ENCODE measurements at places on chromosomes 16 and 17.

DNA sequence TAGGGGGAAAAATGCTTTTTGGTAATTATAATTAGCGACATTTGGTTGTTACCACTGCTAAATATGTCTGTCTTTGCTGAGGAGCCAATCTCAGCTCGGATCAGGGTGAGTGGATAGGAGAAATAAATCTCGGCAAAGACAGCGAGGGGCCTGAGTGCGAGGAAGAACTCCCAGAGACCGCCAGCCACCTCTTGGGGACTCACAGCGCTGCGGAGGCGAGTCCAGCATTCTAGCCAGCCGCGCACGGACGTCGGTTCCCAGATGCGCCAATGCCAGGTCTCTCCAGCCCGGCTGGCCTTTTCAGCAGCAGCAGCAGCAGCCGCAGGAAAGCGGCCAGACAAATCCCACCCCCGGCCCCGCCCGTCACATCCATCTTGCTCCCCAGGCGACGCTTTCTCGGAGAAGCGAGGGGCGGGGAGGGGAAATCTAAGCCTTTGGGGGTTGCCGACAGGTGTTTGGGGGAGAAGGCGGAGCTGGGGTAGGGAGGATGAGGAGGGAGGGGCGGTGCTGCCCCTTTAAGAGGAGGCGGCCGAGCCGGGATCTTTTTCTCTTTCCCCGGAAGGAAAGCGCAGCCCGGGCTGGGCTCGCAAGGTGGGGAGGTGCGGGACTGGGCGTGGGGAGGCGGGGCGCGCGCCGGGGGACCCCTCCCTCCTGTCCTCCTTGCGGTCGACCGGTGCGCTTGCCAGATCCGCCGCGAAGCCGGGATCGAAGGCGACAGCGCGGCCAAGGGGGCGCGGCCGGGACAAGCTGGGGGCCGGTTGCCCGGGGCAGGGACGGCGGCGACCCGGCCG, at the start of gene ITGA3:
ITGA3 (plus strand) TSS at position 685 of the 791 bp plus-strand sequence. CDS start 330 bp downstream, outside the sequence.
- peak; percentile 67 for DNase-seq

DNA sequence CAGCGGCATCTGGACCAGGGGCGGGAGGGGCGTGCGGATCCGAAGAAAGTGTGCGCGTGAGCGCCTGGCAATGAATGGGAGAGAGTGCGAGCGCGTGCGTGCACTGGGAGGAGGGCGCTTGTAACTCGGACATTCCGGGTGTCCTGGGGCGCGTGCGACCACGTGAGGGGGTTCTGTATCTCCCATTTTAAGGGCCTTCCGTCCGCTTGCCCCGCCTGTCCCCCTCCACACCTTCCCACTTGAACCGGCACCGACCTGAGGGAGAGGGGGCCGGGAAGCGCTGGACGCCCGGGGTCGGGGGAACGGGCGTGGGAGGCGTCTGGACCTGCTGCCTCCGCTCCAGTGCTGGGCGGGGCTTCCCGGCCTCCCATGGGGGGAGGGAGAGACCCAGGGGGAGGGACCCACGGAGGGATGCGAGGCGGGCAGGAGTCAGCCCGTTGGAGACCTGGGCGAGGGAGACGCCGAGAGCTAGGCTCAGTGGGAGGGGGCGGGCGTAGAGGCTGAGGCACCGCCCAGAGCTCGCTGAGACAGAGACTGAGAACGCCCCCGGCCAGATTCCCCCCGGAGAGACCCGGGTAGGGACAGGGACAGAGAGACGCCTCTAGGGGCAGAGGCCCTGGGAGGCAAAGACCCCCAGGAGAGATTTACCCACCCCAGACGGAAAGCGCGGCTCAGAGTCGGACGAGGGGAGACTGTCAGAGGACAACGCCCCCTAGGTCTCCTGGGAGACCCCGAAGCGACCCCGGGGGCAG, at the start of gene KREMEN2:
KREMEN2 (plus strand) TSS at position 553 of the 752 bp plus-strand sequence. CDS start 246 bp downstream, outside the sequence.
- DNase-seq, result peak; percentile 19

DNA sequence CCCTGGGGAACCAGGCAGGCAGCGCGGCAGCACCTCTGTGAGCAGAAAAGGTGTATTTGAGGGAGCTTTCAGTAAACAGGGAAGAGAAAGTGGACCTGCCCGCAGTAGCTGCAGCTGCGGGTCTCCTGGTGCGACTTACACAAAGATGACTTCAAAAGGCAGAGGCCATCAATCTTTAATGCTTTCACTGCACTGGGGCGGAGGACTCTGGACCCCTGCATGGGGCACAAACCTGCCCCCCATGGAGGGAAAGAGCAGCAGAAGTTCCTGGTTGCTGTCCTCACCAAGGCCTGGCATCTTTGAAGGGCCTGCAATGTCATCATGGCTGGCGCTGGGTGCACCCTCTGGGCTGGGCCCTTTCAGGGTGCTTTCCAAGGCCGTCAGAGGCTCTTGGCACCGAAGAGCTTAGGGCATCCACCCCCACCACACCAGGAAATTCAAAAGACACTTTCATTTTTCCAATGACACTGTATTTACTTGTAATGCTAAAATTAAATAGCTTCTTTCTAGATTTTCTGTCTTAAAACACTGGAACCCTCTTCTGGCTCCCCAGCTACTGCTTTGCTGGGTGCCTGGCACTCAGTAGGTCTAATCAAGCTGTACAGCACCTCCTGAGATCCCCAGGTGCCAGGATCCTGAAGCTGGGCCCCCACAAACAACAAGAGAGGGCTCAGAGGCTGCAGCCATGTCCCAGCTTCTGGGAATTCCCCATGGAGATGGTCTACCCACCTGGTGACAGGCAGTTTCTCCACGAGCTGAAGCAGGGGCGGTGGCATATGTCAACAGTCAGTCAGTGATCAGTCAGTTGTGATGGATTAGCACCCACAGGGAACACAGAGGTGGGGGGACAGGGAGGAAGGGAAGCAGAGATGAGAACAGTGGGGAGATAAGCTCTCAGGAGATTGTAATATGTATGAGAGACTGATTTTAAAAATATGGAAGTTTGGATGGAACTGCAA, 2.1 kb upstream of the CACNG1 start:
- no peak for DNase-seq

DNA sequence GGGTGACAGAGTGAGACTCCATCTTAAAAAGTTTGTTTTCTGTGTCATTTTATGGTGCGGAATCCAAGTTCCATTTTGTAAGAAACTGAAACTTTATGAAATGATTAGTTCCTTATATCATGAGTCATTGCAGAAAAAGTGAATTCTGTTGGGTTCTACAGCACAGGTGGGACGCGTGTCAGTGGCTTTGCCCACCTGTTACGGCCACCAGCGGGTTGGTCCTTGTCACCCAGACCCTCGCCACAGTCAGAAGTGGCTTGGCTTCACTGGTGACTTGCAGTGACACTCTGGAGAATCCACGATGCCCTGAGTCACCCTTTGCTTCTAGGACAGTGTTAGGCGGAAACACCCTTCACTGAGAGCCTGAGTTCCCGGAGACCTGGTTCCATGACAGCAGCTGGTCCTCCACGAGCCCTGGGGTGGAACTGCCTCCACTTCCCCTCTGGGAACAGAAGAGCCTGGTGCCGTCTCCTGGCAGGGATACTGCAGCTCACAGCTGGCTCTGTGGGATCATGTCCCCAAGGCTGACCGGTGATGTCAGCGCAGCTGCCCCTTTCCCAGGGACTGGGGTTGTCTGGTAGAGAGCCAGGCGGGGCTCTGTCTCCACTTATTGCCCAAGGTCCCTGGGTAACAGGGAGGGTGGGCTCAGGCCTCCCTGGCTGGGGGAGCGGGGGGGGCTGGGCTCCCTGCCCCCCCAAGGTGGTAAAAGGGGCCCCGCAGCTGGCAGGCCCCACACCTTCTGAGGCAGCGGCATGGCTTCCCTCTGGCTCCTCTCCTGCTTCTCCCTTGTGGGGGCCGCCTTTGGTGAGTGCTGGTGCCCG, at the start of gene CTRB1:
CTRB1 (plus strand) TSS at position 733 of the 821 bp plus-strand sequence; CDS start at position 753, 20 bp downstream.
- no peak for DNase-seq

- DNase-seq, result no peak
Measured at GRCh38 chr17:83010206-83011200, 68.9 kb upstream of the METRNL start.

DNA sequence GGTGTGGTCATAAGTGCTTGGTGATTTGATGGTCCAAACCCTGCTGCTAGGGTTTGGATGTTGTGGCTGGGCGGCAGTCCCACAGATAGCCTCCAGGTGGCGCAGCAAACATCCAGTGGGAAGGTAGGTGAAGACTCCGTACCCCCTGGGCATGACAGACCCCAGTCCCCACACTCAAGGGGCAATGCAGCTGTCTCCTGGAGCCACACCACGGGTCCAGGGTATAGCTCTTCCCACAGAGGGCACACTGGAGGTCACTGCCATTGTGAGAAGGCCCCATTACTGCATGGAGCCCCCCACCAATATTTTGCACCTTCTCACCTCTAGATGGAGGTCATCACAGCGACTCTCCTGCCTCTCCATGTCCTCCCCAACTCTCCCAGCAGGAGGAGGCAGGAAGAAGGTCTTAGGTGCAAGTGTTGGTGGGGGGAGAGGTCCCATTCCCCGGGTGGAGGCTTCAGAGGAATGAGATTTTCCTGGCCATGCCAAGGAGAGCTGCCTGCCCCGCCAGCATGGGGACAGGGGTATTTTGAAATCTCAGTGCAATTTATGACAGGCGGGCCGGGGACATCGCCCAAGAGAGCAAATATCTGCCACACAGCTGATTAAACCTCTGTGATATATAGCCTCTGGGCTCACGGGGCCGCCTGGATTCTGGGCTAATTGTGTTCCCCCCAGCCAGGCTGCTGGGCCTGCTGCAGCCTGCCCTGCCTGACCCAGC, 17.1 kb upstream of the C17orf113 start:
- DNase-seq, result peak; percentile 53

GRCh38 chr16:5000573-5001001, 33.1 kb downstream of the NAGPA start:
- no peak for DNase-seq

DNA sequence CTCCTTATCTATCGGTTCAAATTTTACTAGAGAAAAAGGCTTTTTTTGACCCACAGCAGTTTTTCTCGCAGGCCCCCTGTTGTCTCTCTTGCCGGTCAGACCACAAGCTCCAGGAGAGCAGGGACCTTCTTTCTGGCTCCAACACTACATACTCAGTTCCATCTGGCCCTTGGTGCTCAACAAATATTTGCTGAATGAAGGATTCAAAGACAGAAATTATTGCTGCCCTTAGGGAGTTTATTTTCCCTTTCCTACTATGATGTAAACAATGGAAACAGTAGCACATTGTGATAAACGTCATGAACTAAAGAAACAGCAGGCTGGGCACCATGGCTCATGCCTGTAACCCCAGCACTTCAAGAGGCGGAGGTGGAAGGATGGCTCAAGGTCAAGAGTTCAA, 59.0 kb upstream of the ATP2A3 start:
- no peak for DNase-seq

DNA sequence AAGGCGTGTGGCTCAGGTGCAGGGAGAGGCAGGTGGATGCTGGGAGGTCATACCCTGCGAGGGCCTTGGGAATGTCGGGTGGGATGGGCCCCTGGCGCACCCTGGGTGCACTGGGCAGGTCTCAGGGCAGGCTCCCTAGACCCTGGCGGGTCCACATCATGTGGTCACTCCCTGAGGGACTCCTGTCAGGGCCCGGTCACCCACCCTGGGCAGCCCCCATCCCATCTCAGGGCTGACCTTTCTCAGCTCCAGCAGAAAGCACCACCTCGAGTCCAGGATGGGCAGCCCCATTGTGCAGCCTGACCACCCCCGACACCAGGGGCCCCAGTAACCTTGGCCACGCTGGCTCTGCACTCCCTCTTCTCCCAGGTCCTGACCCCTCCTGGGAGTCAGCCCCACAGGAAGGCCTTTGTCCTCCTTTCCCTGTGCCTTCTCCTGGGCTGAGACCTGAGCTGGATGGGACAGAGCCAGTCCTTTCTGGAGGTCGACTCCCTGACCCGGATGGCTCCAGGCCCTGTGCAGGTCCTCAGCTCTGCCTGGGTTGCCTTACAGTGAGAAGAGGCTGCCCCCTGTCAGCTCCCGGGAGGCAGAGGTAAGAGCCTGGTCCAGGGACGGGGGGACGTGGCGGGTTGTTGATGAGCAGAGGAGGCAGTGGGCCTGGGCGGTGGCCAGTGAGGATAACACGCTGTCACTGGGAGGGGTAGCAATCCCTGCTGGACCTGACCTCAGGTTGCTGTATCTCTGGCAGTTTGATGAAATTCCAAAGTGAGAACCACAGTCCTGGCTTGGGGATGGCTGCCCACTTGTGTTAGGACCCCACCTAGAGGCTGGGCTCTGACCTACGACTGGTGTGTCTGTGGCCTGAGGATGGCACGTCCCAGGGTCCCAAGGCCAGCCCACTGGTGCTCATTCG, 77.9 kb downstream of the GOSR1 start:
- no peak for DNase-seq

- no peak for DNase-seq
Measured at GRCh38 chr16:88904676-88905365, 38.4 kb upstream of the PABPN1L start.

GRCh38 chr16:83409347-83409746, 398.4 kb upstream of the HSBP1 start:
- DNase-seq, result no peak

DNA sequence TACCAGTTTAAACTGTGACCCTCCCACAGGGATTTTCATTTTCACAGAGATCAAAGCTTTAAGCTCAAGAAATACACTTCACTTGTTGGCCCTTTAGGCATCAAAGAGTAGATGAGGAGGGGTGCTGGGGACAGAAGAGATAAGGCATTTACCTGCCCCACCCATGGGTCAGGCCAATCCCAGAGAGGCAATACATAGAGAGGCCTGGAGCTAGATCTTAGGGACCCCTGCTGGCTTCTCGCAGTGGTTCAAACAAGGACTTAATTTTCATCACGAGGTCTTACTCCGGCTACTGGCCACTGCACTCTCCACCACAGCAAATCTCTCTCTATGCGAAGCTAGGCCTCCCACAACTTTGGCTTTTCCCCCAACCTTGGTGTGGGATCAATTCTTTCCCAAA, 46.6 kb downstream of the NOG start:
- DNase-seq, result no peak

GRCh38 chr17:83083368-83084201, 4.2 kb downstream of the METRNL start:
- DNase-seq, result peak; percentile 50

DNA sequence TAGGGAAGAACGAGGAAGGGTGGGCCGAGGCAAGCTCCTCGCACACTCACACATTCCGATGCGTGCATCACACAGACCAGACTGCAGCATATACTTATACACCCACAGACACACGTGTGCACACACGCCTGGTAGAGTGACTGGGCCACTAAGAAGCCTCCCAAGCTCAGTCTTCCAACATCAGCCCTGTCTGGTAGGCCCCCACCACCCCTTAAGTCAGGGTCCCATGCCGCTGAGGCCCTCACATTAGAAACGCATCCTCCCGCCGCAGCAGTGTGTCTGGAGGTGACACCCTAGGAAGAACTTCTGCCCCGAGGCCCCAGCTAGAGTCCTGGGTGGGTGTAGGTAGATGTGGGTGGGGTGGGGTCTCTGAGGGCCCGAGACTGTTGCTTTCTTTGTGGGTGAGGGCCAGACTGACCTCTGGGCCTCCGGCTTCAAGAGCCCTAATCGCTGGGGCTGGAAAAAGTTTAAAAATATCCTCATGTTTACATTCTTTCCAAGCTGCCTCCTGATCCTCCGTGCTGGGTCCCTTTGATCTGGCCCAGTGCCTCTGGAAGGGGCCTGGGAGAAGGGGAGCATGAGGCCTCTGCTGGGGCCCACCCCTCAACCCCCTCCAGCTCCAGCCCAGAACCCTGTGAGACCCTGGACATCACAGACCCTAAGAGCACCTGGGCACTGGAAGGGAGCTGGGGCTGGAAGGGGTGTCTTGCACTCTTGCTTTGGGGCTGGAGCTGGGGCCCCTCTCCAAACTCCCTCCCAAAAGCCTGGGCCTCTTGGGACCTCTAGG, 13.6 kb downstream of the CDH16 start:
- no peak for DNase-seq
